Kidney (tissue), 22 donors: ENCODE measurements at places on chromosomes 1 and 21. TPM values are rescaled to one million over a fixed set of nuclear protein-coding genes. Genes with fewer than 3 reads are reported as not detected.
A peak's percentile ranks its signal among the peaks of the same experiment; 100 is the strongest.

IQGAP3 gene
- 1.7 TPM for total RNA-seq

DNA sequence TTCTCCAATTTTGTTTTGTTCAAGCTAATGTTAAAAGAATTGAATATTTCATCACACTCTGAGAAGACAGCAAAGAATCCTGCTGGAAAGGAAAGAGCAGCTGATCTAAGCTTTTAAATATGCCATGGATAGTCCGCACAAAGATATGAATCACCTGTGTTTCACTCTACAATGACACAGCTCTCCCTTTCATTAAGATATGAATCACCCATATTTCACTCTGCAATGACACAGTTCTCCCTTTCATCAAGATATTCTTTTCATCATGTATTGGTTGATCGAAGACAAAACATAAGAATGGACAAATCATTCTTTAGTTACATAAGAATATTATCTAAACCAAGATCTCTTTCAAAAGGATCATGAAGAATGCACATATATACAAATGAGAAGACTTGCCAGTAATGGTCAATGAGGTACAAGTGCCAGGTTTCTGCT, 367.3 kb downstream of the SMYD3 start:
- no peak overlapping the region for H3K4me3 ChIP-seq
- H3K36me3 ChIP-seq = no peaks in the 10 kb centered on the region
- no peaks in the 10 kb centered on the region for H3K27me3 ChIP-seq
- H3K27ac ChIP-seq = no peak overlapping the region

DNA sequence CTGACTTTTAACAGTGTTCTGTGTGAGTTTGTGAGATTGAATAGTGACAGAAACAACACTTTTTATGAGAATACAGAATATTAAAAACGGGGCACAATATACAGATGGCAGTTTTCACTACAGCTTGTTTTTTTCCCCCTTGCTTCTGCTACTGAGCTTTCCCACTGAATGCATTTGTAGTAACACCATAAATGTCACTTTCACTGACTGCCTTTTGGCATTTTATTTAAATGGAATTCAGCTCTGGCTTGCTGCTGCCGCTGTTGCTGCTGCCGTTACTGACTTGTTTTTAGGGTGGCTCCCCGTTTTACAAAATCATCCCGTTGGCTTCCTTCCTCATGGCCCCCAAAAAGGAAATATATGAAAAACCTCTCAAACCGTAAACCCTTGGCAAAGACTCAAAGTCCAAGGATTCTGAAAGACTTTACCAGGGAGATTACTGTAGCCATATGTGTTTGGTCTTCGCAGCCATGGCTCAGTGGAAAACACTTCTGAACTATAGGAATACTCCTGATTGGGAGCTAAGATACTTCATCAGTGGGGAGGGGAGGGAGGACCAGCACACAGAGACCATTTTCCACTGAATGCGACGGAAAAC, 151.0 kb downstream of the NUF2 start:
- no peaks in the 10 kb centered on the region for H3K27me3 ChIP-seq
- no peak overlapping the region for H3K27ac ChIP-seq
- peak; percentile 42 for DNase-seq
- peak overlapping the region; percentile 40 for H3K4me3 ChIP-seq
- no peaks in the 10 kb centered on the region for H3K36me3 ChIP-seq
- H3K4me1 ChIP-seq = peaks cover 5% of the 10 kb centered on the region

DNA sequence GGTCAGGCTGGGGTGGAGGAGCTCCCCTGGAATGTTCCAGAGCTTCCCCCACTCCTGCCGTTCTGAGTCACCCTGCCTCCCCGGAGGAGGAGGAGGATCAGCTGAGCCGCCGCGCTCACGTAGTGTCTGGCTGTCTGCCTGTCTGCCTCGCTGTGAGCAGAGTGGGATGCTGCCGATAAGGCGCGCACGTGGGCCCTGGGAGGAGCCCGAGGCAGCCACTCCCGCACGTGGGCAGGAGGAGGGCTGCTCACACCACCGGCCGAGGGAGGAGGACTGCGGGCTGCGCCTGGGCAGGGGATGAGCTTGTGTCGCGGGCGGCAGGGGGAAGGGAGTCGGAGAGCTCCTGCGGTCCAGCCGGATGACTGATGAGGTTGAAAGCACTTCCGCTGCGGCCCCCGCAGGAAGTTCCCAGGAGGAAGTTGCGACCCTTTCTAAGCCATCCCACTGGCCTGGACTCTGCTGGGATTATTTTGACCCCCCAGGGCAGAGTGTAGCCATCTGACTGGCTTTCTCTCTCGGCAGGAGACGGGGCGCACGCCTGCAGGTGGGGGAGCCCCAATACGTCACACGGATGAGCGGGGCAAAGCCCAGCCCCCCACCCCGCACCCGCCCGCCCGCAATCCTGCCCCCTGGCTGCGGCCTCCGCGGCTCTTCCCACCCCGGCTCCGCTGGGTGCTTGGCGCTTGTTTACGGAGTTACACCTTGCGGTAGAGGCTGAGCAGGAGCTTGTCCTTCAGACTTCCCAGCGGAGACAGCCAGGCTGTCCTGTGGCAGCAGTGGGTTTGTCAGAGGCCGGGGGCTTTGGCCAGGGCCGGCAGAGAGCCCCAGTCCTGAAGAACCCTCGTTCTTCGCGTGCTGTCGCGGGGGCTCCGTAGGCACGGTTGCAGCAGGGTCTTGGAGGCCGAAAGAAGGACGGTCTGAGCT, 9.8 kb downstream of the PDXK start:
- no peaks in the 10 kb centered on the region for H3K4me1 ChIP-seq
- DNase-seq = peak; percentile 99
- no peaks in the 10 kb centered on the region for H3K36me3 ChIP-seq
- no peaks in the 10 kb centered on the region for H3K27me3 ChIP-seq

GRCh38 chr1:67815303-67816094, 17.8 kb downstream of the GNG12 start:
- no peaks in the 10 kb centered on the region for H3K27me3 ChIP-seq
- H3K36me3 ChIP-seq = no peaks in the 10 kb centered on the region
- no peak overlapping the region for H3K4me3 ChIP-seq
- peaks cover 20% of the 10 kb centered on the region for H3K4me1 ChIP-seq
